Choroid plexus epithelial cell (primary cell): ENCODE measurements at places on chromosomes 4 and X.

DNA sequence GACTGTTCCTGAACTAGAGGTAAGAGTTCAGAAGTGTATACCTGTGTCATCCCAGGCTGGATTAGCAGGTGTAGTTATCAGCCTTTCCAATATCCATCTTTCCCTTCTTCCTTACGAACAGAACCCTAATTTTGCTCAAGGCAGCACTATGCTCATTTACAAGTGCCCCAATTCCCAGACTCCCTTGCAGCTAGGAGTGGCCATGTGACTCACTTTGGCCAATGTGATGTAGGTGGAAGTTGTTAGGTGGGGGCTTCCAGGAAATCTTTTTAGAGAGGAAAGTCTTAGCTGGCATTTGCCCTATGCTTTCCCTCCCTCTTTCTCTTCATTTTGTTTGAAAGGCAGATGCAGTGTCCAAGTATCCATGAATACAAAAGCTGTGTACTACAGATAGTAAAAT lies 34.8 kb downstream of the HOPX start:
- no peak for DNase-seq

- peak; percentile 35 for DNase-seq
Observed at GRCh38 chr4:149102765-149103164, 660.6 kb upstream of the NR3C2 start.

DNA sequence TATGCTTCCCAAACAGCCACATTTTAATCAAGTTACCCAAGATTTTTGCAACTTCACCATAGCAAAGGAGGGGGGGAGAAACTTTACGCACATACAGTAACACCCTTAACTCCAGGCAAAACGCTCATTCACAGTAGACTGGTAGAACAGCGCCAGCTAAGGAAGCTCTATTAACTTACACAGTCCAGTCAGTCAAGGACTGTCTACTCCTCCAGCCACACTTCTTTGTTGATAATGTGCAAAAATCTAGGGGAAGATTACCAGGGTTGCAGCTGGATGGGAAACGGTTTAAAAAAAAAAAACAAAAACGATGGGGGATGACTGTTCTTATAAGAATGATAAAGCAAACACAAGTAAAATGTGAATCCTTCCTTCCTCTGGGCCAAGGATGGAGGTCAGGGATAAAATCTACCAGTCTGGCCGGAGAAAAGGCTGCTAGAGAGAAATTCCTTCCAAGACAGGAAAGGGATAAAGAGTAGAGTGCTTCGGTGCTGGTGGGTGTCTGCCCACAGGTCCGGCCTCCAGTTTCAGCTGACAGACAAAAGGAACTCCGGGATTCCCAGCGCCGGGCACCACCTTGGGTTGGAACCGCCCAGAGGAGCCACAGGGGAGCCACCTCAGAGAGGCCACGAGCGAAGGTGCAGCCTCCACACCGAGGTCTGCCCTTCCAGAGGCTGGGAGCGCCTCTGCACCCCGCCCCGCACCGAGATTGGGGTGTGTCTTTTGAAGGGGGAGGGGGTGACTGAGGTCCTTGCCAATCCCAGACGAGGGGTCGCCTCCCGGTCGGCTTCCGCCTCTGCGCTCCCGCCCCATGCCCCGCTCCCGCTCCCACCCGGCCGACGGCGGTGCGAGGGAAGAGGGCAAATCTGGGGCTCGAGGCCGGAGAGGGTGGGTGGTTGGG lies 811 bp downstream of the ANKRD50 start:
- DNase-seq: peak; percentile 90

- no peak for DNase-seq
Observed at GRCh38 chr4:42750091-42750490, 93.2 kb upstream of the ATP8A1 start.

GRCh38 chrX:27964432-27964831 lies 16.8 kb downstream of the DCAF8L1 start:
- no peak for DNase-seq

- peak; percentile 76 for DNase-seq
Observed at GRCh38 chrX:135520022-135520552, 373 bp upstream of the INTS6L start.

GRCh38 chr4:38365261-38365660 lies 298.7 kb upstream of the KLF3 start:
- no peak for DNase-seq

DNA sequence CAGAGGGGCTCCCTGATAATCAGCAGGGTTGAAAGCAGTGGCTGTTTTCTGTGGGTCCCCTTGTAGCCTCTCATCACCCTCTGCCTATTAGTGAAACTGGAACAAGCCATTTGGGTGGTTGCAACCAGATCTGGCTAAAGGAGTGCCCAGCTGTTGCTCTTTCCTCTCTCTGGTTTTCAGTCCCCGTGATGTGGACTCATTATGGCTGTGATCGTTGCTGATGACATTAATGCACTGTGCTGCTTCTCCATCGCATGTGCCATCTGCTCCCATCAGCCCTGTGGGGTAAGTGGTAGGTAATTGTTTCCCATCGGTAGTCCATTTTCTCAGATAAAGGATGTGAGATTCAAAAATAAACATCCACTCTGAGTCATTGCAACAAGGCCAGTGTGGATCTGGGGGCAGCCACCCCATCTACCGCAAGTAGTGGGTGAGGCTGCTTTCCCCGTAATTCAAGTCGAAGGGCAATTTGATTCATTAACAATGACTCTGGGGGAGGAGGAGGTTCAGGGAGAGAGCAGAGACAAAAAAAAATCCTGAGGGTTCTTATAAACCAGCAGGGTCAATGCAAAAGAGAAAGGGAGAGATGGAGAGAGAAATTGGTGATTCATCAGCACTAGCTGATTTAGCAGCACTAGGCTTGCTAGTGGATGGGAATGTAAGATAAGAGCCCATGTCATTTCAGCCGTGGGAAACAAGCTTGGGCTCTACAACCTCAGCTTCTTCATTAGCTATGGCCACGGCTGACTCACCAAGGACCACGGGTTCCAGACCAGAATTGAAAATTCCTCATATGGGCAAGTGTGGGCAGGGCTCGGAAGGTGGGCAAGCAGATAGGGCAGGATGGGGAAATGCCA lies 357.8 kb downstream of the MID1IP1 start:
- DNase-seq: peak; percentile 58

DNA sequence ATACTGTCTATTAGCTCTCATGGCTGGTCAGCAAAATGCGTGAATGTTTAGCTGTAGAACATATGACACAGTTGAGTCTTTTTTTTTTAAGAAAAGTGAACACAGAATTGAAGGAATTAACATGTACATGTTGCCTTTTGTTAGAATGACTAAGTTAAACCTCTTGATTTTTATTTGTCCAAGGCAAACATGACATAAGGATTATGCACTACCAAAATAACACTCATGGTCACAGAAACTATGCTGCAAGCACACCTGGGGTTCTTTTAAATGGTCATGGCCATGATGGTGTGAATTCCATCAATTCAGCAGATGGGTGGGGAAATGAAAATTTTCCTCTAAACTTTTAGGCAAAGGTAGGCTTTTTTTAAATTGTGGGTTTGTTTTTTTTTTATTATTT lies 80.1 kb upstream of the CXCL13 start:
- DNase-seq: no peak

- DNase-seq: no peak
Observed at GRCh38 chr4:3654036-3654807, 112.0 kb upstream of the ADRA2C start.

DNA sequence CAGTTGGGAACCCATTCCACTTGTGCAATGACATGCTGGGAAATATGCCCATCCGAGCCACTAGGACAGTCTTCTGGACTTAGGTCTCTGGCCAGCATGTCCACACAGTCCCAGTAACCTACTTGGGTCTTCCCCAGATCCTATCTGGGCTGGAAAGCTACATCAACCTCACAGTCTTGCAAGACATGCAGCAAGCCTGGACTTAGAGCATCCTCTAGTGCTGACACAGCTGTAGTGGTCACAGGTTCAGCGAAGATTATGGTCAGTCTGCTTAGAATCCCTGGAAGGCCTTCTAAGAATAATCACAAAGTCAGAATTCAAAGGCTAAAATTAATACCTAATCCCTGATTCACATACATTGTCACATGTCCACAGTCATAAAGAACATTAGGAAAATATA lies 842.7 kb downstream of the STPG2 start:
- DNase-seq: no peak

- no peak for DNase-seq
Observed at GRCh38 chrX:139560221-139560620, 29.7 kb downstream of the F9 start.

- peak; percentile 73 for DNase-seq
Observed at GRCh38 chrX:15384304-15384703, at the start of gene VEGFD. Gene VEGFD, minus strand, starts transcription at chrX:15384413. Its CDS starts 467 bp downstream, at chrX:15383946.

- DNase-seq: peak; percentile 80
Observed at GRCh38 chr4:15238720-15239119, 189.1 kb upstream of the C1QTNF7 start.

DNA sequence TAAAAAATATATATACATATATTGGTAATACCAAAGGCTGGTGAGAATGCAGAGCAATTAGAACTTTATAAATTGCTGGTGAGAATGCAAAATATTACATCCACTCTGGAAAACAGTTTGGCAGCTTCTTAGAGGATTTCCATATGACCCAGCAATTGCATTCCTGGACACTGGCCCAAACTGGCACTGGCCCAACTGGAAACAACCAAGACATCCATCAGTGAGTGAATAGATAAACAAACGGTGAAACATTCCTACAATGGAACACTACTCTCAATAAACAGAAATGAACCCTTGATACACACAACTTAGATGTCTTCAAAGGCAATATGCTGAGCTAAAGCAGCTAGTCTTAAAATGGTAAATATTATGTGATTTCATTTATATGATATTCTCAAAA lies 524.2 kb downstream of the IQCM start:
- peak; percentile 58 for DNase-seq

DNA sequence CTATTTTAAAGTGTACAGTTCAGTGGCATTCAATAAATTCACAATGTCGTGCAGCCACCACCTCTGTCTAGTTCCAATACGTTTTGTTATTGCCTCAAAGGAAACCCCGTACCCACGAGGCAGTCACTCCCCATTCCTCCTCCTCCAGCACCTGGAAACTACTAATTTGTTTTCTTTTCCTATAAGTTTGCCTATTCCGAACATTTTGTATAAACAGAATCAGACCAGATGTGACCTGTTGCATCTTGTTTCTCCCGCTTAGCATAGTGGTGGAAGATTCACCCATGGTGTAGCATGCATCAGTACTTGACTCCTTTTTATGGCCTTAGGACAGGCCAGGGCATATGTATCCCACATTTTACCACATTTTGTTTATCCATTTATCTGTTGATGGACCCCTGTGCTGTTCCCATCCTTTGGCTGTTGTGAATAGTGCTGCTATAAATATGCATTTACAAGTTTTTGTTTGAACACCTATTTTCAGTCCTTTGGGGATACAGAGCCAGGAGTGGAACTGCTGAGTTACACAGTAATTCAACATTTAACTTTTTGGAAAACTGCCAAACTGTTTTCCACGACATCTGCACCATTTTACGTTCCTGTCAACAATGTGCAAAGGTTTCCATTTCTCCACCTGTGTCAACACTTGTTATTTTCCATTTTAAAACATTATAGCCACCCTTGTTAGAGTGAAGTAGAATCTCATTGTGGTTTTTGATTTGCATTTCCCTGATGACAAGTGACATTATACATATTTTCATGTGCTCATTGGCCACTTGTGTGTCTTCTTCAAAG lies 57.8 kb upstream of the STX18 start:
- peak; percentile 24 for DNase-seq

- no peak for DNase-seq
Observed at GRCh38 chr4:20787940-20788665, 87.8 kb downstream of the PACRGL start.

DNA sequence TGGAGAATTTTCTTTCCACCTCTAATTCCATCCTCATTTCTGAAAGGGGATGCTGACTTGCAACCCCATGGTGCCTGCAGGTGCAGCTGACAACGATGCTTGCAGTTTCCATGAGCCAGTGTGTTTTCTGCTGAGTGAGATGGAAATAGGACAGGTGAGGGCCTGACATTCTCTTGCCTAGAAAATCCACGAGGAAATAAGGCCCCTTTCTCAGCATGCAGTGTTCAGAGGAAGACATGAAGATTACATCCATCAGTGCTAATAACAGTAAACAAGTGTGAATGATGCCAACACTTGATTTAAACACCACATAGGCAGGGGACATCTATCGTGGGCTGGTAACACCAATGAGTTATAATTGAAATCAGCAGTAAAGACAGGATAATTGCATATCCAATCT lies 237.3 kb downstream of the NLGN4X start:
- DNase-seq: no peak

DNA sequence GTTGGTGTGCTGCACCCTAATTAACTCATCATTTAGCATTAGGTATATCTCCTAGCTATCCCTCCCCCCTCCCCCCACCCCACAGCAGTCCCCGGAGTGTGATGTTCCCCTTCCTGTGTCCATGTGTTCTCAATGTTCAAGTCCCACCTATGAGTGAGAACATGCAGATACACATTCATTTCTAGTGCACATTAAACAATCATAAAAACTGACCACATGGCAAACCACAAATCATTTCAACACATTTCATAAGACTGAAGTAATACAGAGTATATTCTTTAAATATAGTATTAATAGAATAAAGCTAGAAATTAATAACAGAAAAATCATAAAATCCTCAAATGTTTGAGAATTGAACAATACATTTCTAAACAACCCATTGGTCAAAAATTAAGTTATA lies 34.1 kb downstream of the PRKG2 start:
- peak; percentile 71 for DNase-seq

- no peak for DNase-seq
Observed at GRCh38 chrX:1231850-1232465, 19.5 kb upstream of the CRLF2 start.

DNA sequence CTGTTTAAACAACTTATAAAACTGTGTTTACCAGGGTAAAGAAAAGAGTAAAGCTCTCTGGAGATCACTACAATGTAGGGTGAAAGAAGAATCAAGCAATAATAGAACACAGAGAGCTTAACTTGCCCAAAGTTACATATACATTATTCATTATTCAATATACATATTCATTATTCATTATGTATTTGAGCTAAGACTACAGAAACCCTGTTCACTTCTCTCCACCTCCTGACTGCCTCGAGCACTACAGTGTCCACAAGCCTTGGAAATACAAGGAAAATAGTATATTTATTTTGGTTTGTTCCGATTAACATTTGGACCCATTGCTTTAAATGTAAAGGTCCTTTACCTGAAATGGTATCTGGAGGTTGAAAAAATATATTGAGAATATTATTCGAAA lies 35.9 kb upstream of the ELF2 start:
- DNase-seq: no peak

GRCh38 chrX:48966796-48967579 lies 4.7 kb downstream of the KCND1 start:
- peak; percentile 53 for DNase-seq

DNA sequence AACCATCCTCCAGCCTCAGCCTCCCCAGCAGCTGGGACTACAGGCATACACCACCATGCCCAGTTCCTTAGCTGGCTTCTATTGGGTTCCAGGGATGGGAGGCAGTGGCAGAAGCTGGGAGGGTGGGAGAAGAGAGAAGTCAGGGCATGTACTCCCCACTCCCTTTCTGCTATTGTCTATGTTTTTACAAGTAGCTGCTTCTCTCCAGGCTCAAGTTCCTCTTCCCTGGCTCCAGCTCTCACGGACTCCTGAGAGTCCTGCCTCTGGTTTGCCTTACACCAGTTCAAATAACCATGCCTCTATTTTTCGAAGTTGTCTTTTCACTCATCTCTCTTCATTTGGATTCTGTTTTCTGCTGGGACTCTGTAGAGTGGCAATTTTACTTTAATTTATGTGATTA lies 2.9 kb downstream of the TBC1D9 start:
- DNase-seq: no peak

- peak; percentile 29 for DNase-seq
Observed at GRCh38 chr4:76784237-76784636, 113.7 kb downstream of the SOWAHB start.
